ENCODE measurements at places on chromosomes 13 and 19. TPM values are rescaled to one million over a fixed set of nuclear protein-coding genes. Genes with fewer than 3 reads are reported as not detected.

DNA sequence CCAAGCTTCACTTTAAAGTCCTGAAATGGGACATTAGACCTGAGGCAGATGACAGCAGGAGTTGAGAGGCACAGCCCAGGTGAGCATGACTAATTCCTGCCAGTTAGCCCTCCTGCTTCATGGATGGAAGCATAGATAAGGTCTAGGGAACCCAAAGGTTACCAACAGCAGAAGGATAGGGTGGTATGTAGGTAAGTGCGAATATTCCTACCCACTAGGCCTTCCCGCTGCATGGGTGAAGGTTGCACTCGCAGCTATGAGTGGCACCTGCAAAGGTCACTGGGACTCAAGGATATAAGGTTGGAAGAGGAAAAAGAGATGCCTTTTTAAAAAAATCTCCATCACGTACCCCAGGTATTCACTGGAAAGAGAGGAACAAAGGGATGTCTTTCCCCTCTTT lies 12.2 kb upstream of the MLLT1 start:
- DNase-seq: no peak

- no peak for DNase-seq
These were observed 36.7 kb downstream of the CARD8 start for GRCh38 chr19:48218997-48219396.

DNA sequence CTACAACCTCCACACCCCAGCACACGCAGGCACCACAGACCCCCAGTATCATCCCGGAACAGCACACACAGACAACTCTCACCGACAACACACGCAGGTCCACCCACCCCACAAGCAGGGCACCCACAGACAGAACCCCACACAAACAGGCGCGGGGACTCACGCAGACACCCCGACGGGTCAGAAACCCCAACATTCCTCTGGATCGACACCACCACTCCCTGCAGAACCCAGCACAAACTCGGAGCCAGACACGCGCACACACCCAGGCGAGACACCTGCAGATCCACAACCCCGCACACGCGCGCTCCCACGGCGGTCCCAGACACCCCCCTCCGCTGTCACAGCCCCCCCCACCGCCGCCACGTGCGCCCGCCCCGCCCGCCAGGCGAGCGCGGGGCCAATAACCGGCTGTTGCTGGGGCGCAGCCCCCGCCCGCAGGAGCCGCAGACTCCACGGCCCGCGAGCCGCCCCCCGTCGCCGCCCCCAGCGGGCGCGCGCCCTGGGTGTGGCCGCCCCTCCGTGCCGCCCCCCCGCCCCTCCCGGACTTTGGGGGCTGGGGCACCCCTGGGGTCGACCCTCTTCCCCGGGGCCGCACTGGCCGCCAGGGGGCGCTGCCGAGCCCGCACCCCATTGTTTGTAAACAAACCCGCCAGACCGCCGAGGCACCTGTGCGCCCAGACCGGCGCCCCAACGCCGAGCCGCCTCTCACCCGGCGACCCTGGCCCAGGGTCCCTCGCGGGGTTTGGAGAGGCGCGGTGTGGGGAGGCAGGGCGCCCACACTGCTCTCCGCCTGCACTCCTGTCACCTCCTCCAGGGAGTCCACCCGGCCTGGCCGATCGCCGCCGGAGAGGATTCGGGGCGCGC lies 712 bp downstream of the BBC3 start:
- DNase-seq: peak; percentile 82

DNA sequence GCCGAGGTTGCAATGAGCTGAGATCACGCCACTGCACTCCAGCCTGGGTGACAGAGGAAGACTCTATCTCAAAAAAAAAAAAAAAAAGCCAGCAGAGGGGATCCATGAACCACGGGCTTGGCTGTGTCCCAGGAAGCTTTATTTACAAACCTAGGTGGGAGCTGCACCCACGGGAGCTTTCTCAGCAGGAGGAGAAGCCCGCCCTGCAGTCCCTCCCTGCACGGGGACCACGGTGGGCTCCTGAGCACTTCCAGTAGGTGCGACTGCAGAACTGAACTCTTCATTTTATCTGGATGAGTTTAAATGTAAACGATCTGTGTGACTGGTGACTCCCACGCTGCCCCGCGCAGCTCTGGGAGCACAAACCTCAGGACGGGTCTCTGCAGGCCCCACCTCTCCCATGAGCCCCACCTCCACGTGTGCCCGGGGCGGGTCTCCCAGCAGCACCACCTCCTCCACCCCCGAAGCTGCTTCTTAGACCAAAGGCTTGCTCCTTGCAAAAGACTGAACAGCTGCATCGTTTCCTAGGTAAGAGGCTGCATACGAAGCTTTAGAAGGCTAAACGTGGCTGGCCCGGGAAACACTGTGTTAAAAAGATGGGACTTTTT lies 66.4 kb downstream of the SPACA7 start:
- DNase-seq: no peak

- no peak for DNase-seq
These were observed 783 bp upstream of the ZNF587B start for GRCh38 chr19:57829316-57829715.

DNA sequence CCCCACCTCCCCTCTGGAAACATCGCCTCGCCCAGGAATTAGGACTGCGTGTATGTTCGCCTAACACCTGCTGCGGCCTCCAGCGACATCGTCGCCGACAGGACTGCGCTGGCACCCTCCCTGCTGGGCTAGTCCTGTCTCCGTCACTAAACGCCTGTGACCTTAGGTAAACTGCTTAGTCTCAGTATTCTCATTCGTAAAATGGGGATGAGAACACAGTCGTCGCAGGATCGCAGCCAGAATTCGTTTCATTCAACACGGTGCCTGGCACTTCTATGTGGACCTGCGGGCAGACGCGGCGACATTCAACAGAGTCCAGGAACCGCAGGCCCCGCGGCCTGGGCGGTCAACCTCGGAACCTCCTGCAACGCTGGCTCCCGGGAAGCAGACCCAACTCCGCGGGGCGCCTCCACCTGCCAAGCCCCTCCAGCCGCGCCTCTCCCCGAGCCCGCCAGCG lies 485 bp downstream of the CRYL1 start:
- DNase-seq: peak; percentile 69

GRCh38 chr19:41376998-41377365 lies 649 bp downstream of the TMEM91 start:
- no peak for DNase-seq

GRCh38 chr13:51625555-51626345 lies 41.5 kb downstream of the WDFY2 start:
- DNase-seq: no peak

GRCh38 chr13:30300596-30300995 lies 6.8 kb downstream of the KATNAL1 start:
- DNase-seq: no peak

DNA sequence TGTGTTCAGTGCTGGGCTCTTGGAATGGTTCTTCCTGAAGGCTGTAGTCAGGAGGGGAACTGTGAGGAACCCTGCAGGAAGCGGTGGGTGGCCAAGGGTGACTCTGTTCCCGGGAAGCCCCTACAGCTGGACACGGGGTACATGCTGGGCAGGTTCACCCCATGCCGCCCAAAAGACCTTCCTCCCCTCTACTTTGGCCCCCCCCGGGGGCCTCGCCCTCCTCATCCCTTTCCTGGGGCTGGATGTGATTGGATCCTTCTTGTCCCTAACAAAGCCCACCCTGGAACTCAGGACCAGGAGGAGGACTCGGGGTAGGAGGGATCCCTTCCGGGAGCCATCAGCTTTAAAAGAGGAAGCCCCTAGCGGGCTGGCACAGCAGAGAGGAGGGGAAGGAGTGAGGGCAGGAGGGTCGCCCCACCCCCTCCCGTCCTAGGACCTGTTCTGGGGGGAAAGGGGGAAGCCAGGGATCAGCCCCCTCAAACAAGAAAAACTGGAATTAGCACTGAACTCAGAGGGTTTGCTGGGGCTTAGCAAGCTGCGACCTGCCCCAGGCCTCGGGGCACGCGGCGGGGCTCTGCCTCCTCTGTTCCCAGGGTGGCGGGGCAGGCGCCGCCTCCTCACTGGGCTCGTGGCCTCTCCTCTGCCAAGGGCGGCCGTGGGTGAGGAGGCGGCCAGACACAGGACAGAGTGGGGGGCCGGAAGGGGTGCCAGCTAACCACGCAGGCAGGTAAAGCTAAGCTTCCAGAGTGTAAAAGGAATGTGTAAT lies 4.0 kb downstream of the CEBPA start:
- peak; percentile 45 for DNase-seq

- no peak for DNase-seq
These were observed 1152.2 kb upstream of the SPRY2 start for GRCh38 chr13:81493144-81493543.

- DNase-seq: peak; percentile 29
These were observed 146.3 kb downstream of the GGACT start for GRCh38 chr13:100442095-100442832.

DNA sequence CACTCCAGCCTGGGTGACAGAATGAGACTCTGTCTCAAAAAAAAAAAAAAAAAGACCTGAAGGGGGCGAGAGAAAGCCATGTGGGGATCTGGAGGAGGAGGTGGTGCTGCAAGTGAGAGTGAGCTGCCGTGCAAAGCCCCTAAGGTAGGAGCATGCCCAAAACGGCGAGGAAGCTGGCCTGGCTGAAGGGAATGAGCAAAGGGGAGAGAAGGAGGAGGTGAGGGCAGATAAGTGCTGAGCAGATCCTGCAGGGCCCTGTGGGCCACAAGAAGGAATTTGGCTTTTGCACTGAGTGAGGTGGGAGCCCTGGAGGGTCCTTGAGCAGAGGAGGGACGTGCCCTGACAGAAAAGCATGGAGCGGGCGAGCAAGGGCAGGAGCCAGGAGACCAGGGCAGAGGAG lies 19.4 kb upstream of the ADGRE5 start:
- DNase-seq: no peak

- DNase-seq: peak; percentile 29
These were observed 17.4 kb downstream of the CAPN12 start for GRCh38 chr19:38726761-38727301.

GRCh38 chr19:9941231-9941630 lies 4.9 kb upstream of the OLFM2 start:
- DNase-seq: no peak

DNA sequence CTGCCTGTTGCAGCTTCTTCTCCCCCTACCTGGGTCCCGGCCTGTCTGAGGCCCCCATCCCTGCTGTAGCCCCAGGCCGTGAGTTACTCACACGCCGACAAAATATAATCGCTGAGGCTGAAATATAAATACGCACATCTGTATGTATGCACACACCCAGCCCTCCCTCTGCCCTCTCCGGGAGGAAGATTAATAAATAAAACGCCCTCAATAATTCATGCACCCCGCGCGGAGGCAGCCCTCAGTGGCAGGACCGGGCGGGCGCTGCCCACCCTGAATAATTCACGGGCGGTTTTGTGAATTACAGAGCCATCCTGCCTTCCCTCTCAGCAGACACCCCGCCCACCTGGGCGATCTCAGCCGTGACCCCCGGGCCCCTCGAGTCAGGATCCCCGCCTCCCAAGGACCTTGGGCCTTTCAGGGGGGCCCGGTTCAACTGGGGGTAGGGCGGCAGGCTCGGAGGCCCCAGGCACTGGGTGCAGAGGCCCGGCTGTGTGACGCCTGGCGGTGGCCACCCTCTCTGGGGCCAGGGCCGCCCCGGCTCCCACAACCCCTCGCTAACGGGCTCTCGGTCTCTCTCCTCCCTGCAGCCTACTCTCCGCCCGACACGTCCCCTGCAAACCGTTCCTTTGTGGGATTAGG lies 24.2 kb downstream of the SMIM24 start:
- DNase-seq: no peak

- DNase-seq: no peak
These were observed 780 bp upstream of the GTF2F2 start for GRCh38 chr13:45119469-45119990.

- no peak for DNase-seq
These were observed 37.4 kb downstream of the GNG7 start for GRCh38 chr19:2665103-2665502.

GRCh38 chr13:47549219-47549752 lies 451.8 kb downstream of the SUCLA2 start:
- no peak for DNase-seq

- no peak for DNase-seq
These were observed 10.3 kb upstream of the DACH1 start for GRCh38 chr13:71877256-71877653.

DNA sequence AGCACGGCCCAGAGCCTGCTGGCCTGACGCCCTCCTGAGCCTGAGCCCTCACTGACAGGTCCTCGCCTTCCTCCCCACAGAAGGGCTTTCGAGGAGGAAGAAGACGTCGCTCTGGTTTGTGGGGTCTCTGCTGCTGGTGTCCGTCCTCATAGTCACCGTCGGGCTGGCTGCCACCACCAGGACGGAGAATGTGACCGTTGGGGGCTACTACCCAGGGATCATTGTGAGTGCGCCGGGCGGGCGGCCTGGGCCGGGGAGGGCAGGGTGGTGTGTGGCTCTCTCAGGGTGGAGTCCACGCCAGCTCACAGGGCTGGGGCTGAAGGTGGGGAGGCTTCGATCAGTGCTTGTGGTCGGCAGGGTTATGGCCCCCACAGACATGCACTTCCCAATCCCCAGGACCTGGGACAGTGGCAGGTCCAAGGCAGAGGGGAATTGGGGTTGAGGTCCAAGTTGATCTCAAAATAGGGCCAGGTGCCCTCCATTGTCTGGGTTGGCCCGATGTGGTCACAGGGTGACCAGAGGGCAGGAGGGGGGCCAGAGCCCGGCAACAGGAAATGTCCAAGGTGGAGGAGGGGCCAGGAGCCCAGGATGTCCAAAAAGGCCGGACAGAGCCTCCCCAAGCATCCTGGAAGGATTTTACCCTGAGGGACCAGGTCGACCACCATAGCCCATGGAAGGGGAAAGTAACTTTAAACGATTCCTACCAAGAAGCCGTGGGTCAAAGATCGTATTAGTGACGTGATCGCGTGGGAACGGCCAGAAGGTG lies 7.2 kb downstream of the TMEM255B start:
- DNase-seq: no peak

DNA sequence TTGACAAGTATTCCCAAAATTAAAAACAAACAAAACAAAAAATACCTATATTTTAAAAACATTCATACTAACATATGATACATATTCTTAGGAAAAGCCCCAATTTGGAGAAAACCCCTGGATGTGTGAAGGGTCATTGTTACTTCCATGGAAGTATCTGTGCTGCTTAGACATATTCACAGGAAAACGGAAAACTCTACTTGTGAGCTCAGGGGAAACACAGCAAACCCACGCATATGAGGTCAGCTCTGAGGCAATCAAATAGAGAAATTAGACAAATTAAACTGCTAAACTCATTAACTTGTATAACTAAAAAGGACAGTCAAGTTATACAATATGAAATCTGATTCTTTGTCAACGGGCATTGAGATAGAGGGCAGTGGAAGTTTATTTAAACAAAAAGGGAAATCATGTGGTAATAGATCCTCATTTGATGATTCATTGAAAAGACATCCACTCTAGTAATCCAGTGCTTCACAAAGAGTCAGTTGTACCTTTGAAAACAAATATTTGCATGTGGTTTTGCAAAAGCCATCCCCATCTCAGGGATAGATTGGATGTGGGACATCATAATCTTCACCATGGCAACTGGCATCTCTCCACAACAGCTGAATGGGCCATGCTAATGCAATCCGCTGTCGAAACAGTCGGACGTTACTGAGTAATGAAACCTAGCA lies 423.4 kb downstream of the ITGBL1 start:
- no peak for DNase-seq

ZNF132 gene
- total RNA-seq: 1.5 TPM

C19orf85 gene
- total RNA-seq: not detected

MYH14 gene
- 268 TPM for total RNA-seq
